Activated CD8-positive, alpha-beta T cell treated with anti-CD3 and anti-CD28 coated beads, Interleukin-2, amount 10 ng/mL, durations not matched to agents 7 days and 5 days (primary cell): ENCODE measurements at places on chromosomes 3 and 15.

DNA sequence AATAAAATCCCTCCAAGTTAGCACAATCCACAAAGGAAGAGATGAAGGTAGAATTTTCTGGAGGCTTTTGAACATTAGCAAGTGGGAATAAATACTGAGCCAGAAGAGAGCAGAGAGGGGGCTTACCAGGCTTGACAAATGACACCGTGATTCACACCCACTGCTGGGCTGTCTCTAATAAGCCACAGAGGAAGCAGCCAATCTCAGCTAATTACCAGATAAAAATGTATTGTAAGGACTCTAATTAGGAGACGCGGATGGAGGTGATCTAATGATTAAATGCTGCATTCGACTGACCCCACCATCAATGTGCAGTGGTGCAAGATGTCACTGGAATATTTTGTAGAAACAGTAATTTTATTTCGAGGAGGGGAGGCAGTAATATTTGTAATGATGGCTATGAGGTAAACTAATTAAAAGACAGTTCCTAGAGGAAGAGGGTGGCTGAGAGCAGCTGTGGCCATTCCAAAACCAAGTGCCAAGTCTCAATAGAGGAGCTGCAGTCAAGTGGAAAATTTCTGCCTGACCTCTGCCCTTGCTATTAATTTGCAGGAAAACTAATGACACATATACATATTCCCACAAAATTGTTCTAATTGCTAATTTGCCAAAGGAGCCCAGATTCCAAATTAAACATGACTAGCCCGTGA, 602.2 kb downstream of the FOXP1 start:
- DNase-seq: no peak

- DNase-seq: no peak
These were observed 668.7 kb downstream of the OTOL1 start for GRCh38 chr3:162165346-162165745.

DNA sequence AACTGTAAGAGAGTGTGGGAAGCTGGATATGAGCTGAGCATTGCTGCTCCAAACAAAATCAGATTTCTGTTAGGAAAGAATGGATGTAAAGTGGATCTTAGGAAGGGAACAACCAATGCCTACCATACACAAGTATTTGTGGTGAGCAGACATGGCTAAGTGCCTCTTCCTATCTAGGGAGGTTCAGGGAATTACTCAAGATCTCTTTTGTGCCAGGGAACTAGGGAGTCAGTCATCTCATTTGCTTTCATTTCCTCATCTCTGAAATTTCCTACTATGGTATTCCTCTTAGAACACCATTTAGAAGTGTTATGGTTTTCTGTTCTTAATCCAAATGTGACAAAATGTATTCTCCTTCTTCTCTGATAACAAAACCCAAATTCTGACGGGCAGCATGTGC, 396.5 kb downstream of the FHIT start:
- DNase-seq: no peak

DNA sequence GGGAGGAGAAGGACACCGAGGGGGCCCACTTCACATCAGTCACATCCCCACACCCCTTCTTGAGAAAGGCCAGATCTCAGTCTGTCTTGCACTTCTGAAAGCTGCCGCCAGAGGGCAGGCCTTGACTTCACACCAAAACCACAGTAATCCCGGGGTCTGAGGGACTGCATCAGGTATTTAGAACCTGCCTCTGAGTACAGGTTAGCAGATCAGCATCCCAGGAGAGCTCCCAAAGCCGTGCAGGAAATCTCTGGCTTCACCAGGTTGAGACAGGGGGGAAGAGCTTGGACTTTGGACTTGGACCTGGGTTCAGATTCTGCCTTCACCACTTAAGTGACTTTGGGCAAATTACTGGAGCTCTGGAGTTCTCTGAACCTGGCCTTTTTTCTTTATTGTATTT, 50.3 kb downstream of the LHFPL4 start:
- peak; percentile 82 for DNase-seq

DNA sequence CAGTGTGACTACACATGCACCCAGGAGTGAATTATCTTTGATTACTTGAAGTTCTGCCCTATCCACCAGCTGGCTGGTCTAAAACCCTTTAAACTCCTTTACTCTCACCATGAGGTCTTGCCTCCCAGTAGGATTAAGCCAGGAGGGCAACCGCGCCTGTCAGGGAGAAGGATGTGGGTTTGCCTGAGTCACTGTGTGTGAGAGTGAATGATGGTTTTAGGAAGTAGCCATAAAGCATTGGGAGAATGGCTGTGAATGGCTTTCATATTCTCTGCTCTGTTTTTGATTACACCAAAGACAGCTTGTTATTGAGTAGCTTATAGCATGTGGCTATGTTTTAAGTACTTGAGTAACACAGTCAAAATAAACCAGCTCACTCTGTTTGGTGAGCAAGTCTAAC, 637.7 kb upstream of the TBL1XR1 start:
- no peak for DNase-seq

GRCh38 chr15:99731336-99732123, 1.7 kb downstream of the LYSMD4 start:
- DNase-seq: no peak

GRCh38 chr15:101267320-101268104, 9.8 kb downstream of the SELENOS start:
- DNase-seq: no peak

GRCh38 chr3:173257797-173258196, 116.8 kb upstream of the SPATA16 start:
- no peak for DNase-seq

DNA sequence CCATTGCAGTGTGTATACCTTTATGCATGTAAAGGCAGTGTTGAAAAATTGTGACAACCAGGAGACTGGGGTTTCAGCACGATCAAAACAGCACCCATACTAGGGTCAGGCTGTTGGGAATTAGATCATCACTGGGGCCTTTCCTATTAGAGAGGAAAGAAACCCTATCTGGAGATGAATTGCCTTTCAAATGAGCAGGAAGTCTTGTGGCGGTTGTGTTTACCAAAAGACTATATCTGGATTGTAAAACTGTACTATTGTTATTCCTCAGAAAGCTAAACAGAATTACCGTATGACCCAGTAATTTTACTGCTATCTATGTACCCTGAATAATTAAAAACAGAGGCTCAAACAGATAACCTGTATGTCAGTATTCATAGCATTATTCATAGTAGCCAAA, 10.1 kb downstream of the UBE2E1 start:
- DNase-seq: no peak

- DNase-seq: no peak
These were observed 125.9 kb upstream of the HES1 start for GRCh38 chr3:194009892-194010533.

GRCh38 chr15:73584699-73585420, 48.3 kb downstream of the NPTN start:
- DNase-seq: no peak

DNA sequence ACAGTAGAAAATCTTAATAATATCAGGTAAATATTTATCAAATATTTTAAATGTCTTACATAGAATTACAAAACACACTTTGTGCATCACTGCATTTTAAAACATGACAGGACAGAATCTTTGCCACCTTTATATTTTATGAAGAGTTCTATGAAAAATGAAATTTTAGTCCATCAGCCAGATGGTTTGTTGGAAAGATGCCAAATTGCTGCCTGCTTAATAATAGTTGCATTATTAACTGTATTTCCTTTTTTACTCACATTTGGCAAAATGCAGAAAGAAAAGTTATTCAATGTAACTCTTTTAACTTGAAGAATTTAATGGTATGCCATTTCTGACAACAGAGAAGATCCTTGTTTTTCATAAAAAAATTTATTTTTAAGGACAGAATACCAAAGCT, 1271.6 kb downstream of the NSUN3 start:
- DNase-seq: no peak

- no peak for DNase-seq
These were observed 7.3 kb upstream of the MINDY4B start for GRCh38 chr3:150912501-150912900.

DNA sequence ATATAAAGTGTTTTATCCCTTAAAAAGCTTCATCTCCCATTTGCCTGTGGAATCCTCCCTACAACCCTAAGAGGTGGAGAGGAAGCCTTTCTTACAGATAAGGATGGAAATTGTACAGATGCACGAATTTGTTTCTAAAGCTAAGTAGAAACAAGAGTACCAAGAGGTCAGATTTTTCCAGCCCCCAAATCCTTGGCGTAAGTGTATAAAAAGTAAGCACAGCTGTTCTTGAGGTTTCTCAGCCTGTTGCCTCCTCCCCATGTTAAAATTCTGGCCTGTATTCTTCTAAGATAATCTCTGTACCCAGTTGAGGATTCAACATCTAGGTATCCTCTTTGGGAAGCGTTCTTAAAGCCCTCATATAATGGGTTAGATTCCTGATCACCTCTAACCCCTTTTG, 34.9 kb downstream of the RAB7A start:
- DNase-seq: no peak

DNA sequence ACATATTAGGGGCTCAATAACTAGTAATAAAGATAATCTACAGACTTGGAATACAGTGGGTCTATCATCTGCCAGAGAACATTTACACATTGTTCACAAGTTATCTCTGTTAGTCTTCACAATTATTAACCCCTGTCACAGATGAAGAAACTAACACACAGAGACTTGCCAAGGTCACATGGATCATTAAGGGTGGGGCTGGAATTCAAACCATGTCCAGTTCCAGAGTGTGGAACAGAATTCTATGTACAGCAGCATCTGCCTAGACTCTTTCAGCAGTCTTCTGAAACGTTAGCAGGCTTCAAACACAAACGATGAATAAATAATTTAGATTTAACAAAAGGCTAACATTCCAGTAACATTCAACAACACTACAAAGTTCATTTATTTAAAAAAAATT, 673.9 kb upstream of the NR2F2 start:
- DNase-seq: no peak

DNA sequence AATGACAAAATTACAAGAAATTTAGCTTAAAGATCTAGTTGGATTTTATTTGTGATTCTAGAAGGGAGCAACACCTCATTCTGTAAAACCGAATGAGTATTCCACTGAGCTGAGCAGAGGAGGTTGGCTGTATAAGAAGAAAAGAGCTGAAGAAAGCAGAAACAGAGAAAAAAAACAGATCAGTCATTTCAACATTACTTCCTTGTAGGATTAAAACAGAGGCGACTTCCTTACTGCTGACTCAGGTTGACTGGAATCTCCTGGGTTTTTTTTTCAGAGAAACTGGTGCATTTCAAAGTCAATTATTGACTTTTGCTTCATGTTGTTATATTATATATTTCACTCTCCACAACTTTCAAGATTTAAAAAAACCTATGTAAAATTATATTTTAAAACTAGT, 368.1 kb upstream of the UBE2E2 start:
- DNase-seq: no peak

DNA sequence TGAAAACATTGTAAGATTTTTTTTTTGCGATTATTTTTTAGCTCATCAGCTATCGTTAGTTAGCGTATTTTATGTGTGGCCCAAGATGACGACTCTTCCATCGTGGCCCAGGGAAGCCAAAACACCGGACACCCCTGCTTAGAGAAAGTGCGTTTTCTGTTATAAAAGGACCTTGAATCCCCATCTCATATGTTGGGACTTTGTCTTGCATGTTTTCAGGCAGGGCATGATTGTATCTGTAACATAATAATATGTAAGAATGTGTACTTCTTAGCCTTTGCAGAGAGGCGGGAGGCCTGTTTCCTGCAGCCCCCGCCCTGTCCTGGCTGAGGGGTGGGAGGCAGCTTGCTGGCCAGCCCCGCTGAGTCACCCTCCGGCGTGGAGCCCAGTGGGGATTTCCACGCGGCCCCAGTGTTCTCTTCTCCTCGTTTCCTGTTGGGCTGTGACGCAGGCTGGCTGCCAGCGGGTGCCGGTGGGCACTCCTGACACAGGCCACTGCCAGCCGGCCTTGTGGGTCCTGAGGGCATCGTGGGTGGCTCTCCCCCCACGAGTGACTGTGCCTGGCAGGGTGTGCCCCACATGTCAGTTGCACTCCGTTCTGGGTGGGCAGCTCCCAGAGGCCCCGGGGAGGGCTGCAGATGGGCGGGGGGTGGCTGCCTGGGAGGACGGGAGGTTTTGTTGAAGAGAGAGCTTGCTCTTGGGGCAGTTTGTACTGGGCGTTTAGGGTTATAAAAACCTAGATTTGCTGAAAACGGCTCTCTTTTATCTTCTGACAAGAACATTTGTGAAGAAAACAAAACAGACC, 55.6 kb downstream of the SMAD3 start:
- peak; percentile 82 for DNase-seq

DNA sequence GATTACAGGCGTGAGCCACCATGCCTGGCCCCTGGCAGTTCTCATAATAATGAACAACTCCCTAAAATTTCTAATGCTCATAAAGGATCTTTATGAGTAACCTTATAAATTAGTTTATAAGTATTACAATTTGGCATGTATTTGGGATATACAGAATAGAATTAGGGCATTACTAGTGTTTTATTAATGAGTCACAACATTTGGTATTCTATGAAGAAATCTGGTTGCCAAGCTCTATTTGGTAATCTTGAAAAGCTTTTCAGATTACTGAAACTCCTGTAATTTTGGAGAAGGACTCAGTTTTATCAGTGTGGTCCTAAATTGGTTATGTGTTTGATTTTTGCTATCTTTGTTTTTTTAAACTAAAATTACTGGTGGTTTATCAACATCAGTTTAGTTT, 45.8 kb downstream of the TM6SF1 start:
- DNase-seq: no peak

DNA sequence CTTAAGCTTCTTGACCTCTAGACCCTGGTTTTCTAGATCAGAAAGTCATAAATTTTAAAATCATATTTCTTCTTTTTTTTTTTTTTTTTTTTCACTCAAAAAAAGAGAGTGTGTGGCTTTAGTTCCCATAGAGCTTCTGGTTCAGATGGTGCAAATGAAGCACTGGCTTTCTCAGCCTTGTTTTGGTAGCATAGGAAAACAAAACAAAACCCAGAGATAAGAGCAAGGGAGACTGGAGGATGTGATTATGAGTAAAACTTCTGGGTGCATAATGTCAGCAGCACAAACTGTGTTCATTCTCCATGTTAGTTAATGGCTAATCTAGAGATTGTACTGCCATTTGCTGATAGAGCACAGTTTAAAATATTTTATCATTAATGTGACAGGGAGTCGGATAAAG, 55.4 kb downstream of the RARB start:
- no peak for DNase-seq

GRCh38 chr3:117631781-117632180, 922.2 kb downstream of the TUSC7 start:
- DNase-seq: no peak

DNA sequence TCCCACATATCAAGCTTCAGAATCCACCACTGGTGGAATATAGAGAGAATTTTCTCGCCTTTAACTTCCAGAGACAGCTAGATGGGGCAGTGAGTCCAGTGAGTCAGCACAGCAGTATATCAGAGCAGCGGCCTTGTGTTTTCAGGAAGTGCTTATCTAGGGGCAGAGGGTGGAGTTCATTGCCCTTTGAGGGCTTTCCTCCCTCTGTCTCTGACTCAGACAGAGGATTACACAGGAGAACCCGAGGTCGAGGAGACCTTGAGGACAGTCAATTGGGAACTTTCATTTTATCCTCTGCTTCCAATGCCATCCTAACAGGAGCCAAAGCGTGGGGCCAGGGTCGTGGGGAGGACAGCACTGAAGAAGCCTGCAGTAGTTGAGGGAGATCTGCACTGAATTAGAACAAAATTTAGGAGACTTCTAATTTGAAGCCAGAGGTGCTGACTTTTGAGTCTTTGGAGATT, 109.6 kb upstream of the UMPS start:
- DNase-seq: peak; percentile 67

- peak; percentile 7 for DNase-seq
These were observed 47.2 kb upstream of the KLF13 start for GRCh38 chr15:31279221-31280045.
